ENCODE measurements at places on chromosomes 5 and 9. TPM values are rescaled to one million over a fixed set of nuclear protein-coding genes. Genes with fewer than 3 reads are reported as not detected.

Gene MTAP
- total RNA-seq, result 51.2 TPM

Gene ACTBL2
- total RNA-seq, result not detected

Gene C9orf50
- not detected for total RNA-seq

DNA sequence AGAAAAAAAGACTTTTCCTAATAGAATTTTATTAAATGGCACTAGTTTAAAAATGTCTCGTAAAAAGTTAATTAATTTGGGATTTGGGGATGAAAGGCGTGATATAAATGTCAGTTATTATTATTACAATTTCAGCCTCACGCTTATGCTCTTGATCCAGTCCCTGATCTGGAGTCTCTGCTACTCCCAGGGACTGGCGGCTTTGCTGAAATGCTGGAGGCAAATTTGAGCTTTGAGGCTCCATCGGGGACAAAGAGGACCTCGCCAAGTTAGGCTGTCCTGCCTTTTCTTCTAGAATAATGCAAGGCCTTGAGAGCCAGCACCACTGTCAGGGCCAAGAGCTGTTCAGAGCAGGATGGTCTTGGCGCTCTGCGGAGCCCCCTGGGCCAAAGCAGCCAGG lies 69.7 kb downstream of the ZNF618 start:
- DNase-seq, result no peak

Measured in endothelial cell of umbilical vein (primary cell).